ENCODE measurements at places on chromosomes 11 and 22. TPM values are rescaled to one million over a fixed set of nuclear protein-coding genes. Genes with fewer than 3 reads are reported as not detected.
A peak's percentile ranks its signal among the peaks of the same experiment; 100 is the strongest.

TIGD3 gene
- 0.23 TPM for total RNA-seq

DNA sequence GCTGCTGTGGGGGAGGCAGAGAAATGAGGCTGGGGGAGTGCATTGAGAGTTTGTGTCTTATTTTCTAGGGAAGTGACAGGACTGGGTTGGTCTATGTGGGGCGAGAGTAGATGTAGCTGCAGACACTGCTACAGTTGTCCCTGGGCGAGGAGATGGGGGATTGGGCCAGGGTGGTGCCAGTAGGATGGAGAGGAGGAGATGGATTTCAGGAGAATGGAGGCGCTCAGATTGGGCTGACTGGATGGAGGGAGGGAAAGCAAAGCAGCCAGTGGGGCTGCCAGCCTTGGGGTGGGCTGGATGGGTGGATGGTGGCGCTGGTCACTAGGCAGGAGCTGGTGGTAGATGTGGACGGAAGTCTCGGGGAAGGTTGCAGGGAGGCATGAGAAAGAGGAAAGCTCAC is 9.3 kb downstream of the OMP start:
- DNase-seq: no peak

- no peak for DNase-seq
Observed at GRCh38 chr22:46421267-46421666, 85.8 kb downstream of the TRMU start.

GRCh38 chr22:43300891-43301676 is 42.1 kb downstream of the SCUBE1 start:
- no peak for DNase-seq

- peak; percentile 32 for DNase-seq
Observed at GRCh38 chr11:27722117-27722952, 22.1 kb upstream of the BDNF start.

DNA sequence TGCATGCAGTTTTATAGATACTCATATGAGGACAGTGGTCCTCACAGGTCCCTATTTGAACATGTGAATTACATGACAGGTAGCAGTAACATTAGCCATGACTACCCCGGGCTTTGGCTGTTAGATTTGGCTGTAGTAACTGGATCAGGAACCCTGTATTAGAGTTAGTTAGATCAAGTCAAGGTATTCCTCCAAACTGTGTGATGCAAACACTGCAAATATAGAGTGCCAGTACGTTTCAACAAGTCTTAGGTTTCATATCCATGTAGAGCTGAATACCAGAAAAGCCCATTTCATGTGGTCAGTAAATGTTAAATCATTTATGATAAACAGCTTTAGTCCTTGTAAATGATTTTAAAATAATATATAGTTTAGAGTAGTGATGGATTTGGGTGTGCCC is 29.5 kb upstream of the PITPNB start:
- DNase-seq: no peak

DNA sequence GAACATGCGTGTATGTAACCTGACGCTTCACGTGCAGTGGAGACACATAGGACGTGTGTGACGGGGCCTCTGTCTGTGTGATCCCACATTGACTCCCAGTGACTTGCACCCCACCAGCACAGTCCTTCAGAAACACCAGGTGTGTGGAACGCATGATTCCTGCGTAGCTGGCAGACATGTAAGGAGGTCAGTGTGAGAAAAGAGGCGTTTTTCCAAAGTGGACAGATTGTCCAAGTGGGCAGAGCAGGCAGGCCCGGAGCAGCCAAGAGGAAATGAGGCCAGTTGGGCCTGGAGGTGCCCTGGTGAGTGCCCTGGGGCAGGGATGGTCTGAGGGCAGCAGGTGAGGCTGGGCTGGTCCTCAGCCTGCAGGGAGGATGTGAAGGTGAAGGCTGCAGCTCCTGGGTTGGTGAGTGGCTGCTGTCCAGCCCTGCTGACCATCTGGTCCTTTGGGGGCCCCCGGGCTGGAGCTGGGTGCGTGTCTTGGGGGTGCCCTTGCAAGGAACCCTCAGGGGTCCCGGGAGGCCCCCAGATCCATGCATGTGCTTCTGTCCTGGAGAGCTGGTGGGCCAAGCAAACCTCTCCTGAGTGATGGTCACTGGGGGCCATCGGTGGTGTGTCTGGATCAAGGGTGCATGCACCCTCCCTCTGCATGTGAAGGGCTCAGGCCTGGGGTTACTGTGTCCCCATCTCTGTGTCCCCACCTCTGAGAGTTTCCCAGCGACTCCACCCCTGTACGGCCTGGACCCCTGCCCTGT is 26.6 kb downstream of the SHANK3 start:
- DNase-seq: no peak

- DNase-seq: no peak
Observed at GRCh38 chr11:73024639-73025038, 117.5 kb downstream of the FCHSD2 start.

- no peak for DNase-seq
Observed at GRCh38 chr22:49466878-49467595, 360.6 kb downstream of the BRD1 start.

DNA sequence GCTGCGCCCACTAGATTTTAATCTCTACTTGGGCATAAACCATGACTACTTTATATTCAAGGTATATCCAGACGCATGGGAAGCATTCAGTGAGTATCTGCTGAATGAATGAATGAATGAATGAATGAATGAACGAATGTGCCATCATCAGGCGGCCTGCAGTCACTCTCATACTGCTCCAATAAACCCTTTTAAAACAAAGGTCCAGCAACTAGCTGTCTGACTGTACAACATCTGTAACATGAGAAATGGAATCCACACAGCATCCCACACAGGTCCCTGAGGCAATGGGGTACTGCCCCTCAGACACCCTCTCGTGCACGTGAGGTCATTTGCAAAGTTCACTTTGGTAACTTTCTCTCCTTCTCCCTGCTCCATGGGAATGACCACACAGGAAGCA is 147.5 kb downstream of the LARGE1 start:
- no peak for DNase-seq

APLNR gene
- 19.6 TPM for total RNA-seq
